ENCODE measurements at places on chromosomes 1 and 21.

- no peak for DNase-seq
Measured at GRCh38 chr1:216621536-216621935, 101.7 kb downstream of the ESRRG start.

GRCh38 chr1:155598842-155599331, 11.1 kb upstream of the MSTO1 start:
- peak; percentile 28 for DNase-seq

DNA sequence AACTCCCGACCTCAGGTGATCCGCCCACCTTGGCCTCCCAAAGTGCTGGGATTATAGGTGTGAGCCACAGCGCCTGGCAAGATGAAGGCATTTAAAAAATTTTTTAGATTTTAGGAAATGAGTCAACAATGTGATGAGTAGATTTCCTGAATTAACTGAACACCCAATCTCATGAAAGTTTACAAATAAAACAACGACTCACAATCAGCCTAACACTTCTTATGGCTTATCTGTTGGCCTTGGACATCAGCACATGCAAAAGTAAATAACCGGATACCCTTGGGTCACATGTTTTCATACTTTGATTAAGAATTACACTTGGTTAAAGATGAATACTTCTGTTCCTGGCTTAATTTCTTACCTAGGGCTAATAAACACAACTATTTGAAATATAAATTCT, 3.0 kb downstream of the GNG12 start:
- DNase-seq, result no peak

GRCh38 chr1:85444381-85444780, 20.6 kb downstream of the DDAH1 start:
- no peak for DNase-seq

GRCh38 chr1:183583466-183583865, 6.8 kb downstream of the NCF2 start:
- no peak for DNase-seq
